ENCODE measurements at places on chromosomes 6 and 20.

DNA sequence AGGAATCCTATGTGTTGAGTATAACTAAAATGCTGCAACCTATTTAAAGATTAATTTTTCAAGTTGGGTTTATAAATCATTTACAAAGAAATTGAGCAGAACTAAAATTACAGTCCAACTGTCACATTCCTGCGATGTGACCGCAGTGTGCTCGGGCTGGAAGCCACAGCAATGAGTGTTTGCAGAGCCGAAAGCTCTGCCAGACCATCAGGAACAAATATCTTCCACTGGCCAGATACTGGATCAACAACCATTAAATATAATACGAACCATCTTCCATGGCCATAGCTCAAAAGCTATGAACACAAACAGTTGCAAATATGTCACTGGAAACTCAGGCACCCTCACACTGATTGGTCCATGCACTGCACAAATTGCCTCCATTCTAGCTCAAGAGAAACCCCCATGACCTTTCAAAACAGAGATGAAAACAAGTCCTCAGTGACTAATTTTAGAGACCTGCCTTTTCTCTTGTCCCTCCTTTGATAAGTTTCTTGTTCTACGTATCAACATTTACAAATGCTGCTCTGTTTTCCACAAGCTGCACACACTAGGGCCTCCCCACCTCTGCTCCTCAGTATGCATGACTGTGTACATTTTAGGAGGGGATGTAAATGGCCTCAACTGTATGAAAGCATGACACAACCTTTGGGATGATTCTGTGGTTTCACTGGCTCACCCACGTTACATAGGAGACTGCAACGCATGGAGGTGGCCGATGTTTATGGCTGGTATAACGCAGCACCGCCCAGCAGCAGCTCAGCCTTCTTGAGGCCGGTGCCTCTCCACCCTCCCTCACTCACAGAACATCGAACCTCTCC, 171.7 kb downstream of the WDR27 start:
- no peak for DNase-seq

DNA sequence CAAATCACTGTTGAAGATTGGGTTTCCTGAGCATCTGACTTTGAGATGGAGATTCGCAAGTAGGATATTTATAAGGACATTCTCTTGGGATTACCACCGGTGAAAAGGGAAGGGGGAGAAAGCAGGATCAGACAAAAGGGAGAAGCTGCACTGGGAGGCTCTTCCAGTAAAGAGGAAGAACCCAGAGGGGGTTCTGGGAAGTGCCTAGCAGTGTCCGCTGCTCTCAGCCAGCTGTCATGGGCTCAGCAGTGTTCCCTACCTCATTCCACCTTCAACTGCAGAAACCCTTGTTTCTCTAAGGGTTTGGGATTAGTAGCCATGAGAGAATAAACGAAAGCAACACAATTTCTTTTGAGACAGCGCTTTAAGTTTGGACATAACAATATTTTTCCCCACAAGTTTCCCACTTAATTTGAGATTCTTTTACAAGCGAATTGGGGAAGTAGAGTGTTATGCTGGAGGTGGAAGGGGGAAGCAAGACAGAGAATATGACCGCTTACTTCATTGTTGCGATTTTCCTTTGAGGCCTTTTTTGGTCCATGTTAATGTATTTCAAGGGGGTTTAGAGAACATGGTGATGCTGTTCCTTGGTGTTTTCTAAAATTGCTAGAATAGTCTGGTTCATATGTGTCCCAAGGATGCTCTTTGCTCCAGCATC, 154.5 kb upstream of the SCGN start:
- DNase-seq: no peak

GRCh38 chr6:108694816-108695215, 134.1 kb downstream of the FOXO3 start:
- no peak for DNase-seq

DNA sequence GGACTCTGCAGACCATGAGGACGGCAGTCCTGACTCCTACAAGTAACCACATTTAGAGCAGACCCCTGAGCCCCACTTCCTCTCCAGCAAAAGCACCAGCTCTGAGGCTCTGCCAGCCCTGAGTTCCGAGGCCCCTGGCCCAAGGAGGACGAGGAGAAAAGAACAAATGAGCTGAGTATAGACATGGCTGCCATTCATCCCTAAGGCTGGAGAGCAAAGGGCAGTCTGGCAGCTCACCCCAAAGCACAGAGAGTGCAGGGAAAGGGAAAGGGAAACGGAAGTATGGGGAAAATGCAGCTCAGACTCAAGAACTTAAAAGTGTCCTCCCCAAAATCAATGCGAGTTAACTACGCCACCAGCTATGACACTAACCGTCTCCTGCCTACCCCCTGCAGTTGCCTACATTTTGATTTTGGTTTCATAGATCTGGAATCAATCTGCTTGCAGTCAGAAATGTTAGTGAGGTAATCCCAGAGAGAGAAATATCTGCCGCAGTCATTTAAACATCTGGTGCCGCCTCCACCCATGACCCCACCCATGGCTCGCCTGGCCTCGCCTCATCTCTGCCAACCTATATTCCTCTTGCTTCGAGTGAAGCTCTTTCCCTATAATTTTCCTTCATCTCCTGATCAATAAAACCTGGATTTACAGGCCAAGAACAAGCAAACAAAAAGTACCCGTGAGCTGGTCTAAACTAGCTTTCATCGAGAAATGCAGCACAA, 49.6 kb upstream of the AFDN start:
- no peak for DNase-seq

DNA sequence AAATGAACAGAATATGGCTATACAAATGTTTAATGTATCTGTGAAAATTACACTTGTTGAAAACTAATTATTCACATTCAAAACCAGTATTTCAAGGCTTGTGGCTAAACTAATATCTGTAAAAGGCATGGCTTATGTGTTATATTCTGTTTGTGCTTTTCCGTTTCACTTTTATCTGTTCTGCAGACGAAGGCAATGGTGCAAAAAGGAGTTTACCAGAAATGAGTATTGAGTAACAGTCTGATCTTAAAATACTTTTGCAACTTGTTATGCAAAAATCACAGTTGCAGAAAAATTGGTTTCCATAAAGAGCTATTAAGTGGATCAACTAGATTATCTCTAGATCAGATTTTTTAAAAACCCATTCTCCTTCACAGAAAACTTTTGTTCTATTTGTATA, 9.4 kb upstream of the STX11 start:
- no peak for DNase-seq

DNA sequence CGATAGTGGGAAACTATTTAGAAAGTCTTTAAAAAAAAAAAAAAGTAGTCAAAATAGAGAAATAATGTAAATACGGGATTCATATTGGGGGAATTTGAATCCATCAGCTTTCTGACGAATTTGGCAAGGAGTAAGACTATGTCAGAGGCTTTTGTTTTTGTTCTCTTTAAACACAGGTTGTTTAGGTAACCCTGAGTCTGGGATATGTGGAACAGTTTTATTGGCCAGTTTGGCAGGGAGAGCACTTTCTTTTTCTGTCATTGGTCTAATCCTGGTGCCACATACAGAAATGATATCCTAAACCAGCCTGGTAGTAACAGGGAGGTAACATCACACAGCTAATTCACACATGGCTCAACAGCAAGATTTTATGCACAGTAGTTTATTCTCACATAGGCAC, 27.7 kb downstream of the HAO1 start:
- DNase-seq: no peak

Measured in hematopoietic multipotent progenitor cell treated with erythropoietin and hydrocortisone succinate and interleukin-3 and kit ligand, for 17 days (in vitro differentiated cells).